Activated CD8-positive, alpha-beta memory T cell treated with anti-CD3 and anti-CD28 coated beads for 1 hour (primary cell): ENCODE measurements at places on chromosomes 12 and 14.

DNA sequence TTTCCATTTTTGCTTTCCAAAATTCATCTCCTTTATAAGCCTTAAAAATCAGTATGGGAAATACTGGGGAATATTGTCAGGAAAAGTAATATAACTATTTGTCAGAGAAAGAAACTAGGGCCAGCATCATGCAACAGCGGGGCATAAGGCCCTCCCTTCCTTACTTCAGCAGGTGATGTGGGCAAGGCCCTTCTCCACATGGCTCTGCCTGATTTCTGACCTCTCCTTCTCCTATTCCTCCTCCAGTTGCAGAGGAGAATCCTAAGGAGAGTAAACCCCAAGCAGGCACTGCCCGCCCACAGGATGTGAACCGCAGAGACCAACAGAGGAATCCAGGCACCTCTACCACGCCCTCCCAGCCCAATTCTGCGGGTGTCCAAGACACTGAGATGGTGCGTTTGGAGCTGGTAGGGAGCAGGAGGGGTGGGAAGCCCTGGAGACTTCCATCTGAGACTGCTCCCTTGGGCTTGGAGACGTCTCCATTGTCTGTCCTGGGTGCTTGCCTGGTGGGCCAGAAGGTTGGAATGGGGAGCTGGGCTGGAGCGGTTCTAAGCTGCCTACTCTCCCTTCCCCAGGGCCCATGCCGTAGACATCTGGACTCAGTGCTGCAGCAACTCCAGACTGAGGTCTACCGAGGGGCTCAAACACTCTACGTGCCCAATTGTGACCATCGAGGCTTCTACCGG is 2.7 kb upstream of the SOAT2 start:
- no peak for DNase-seq

DNA sequence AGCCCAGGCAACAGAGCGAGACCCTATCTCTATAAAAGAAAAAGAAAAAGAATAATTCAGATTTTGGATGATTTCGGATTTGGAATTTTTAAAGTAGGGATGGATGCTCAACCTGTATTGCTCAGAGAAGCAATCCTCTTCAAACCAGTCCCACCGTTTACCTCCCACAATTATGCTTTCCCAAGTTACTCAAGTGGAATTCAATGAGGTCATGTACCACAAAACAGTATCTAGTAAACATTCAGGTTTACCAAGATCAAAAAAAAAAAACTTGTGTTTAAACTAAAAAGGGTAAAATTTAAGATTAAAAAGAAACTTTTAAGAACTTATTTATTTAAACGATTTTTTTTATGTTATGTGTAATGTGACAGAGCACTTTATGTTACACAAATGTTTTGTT is 2.5 kb downstream of the KDM5A start:
- no peak for DNase-seq

DNA sequence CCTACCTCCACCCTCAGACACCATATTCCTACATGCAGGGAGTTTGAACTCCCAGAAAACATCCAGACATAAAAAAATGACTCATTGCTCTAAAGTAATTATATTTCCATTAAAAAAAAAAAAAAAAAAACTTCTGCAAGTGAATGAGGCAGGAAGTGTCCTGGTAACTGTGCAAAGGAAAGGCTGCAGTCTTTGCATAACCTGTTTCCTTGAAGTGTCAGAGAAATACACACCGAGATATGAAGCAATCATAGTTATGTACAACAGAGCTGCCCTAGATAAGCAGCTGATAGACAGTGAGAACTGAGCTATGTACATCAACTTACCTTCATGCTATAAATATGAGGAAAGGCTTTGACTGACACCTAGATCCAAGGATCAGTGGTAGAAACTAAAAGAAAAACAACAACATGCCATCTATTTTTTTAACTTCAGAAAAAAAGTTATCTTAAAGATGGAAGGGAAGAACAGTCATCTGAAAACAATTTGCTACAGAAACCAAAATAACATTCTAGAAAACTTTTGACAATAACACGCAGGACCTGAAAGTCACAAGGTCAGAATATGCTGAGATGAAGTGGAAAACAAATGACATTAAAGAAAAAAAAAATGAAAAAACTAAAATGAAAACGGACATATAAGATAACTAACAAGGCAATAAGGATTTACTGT is 263.2 kb downstream of the SEC23A start:
- DNase-seq = no peak

GRCh38 chr12:42213023-42213422 is 25.0 kb downstream of the YAF2 start:
- no peak for DNase-seq

DNA sequence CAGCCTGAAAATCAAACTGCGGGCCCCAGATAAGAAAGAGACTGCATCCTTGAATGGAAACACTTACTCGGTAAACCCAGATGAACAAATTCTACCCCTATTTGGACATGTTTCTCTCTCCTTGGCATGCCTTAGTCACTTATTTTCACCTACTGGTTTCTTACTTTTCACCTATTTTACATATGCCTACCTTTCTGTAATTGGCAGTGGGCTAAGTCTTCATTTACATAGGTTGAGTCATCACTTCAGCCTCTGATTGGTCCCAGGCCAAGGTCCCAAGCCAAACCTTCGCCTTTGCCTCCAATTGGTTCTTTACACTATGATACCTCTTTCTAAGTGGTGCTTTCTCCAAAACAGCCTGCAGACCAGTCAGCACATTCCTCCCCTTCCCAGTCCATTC is 111.3 kb downstream of the DYRK2 start:
- no peak for DNase-seq

- DNase-seq = no peak
Measured at GRCh38 chr14:60951776-60952435, 29.0 kb downstream of the TRMT5 start.

- no peak for DNase-seq
Measured at GRCh38 chr12:41365653-41366171, 177.6 kb downstream of the PDZRN4 start.

- no peak for DNase-seq
Measured at GRCh38 chr14:77141214-77142004, at the start of gene ZDHHC22. Gene ZDHHC22, minus strand, starts transcription at chr14:77141791. Its CDS starts 2,053 bp downstream, at chr14:77139738.

DNA sequence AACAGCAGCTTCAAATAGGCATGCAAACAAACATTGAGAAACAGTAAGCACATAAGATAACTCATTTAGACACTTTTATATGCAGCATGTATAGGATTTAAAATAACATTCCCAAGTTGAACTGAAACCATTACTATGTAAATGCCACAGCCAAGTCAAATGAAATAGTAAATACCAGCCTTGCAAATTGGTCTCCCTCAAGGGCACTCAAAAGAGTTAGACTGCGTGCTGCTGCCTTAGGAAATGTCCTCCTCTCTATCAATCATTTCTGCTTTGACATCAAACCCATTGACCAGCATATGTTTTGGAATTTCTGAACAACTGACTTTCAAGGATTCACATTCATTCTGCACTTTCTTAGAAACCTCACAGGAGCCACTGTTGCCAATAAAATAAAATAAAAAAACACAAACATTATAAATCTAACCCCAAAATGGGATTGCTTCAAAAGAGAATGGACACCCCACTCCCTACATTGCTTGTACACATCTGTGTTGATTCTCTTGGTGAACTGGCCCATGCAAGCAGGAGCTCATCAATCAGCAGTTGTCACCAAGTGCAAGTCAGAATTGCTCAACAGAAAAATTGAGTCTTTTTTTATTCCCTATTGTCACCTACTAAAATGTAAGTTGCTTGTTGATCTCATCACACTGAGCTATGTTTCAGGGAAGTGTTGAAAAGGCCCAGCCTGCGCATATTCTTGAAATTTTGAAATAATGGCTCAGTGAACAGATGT is 256.2 kb downstream of the DAD1 start:
- DNase-seq = no peak

DNA sequence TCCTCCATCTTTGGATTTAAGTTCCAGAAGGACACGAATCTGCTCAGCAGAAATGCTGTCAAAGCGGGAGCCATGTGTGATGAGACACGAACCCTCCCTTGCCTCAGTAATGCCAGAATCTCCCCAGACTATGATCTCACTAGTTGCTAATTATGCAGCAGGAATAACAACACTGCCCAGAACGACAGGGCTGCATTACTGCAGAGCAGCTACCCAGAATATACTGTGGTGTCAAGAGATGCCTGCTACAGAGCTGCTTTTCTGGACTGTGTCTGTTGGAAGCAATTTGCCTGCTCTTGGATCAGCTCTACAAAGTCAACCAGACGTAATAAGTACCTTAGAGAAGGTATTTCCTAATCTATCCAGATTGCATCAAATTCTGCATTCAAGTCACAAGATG is 5.5 kb downstream of the CSRNP2 start:
- no peak for DNase-seq

DNA sequence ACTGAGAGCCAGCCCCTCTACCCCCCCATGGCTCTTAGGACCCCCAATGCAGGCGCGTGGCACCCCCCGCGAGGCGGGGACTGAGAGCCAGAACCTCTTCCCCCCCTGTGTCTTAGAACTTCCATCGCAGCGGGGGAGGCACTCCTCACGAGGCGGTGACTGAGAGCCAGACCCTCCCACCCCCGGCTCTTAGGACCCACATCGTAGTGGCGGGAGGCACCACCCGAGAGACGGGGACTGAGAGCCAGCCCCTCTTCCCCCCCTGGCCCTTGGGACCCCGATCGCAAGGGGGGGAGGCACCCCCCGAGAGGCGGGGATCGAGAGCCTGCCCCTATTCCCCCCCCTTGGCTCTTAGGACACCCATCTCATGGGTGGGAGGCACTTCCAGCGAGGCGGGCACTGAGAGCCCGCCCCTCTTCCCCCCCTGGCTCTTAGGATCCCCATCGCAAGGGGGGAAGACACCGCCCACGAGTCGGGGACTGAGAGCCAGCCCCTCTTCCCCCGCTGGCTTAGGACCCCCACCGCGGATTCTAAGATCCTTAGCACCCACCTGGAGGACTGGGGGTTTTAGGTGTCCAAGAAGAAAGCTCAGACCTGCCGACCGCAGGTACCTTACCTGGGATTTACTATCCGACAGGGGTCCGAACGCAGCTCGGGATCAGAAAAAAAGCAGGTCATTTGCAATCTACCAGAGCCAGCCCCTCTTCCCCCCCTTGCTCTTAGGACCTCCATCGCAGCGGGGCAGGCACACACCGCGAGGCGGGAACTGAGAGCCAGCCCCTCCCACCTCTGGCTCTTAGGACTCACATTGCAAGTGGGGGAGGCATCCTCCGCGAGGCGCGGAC is 44.9 kb downstream of the DDX11 start:
- DNase-seq = no peak
